Hepatic stellate cell (primary cell): ENCODE measurements at places on chromosomes 1 and 21.
A peak's percentile ranks its signal among the peaks of the same experiment; 100 is the strongest.

GRCh38 chr1:47805018-47805417, 192.2 kb downstream of the TRABD2B start:
- no peak for DNase-seq

DNA sequence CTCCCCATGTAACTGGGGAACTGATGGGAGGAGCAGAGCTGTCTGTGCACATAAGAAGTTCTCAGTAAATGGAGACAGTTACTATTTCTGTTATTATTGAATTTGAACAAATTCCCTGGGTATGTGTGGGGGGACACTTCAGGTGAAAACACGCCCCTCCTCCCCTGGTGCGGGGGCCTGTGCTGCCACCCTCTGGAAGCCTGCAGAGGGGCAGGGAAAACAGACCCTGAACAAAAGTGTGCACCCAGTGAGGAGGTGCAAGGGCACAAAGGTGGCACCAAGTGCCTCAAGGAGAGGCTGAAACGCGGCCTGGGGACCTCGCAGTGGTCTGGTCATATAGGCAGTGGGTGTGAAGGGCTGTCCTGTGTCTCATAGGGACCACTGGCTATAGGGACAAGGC, 18.2 kb upstream of the NADK start:
- DNase-seq, result no peak

GRCh38 chr1:116911779-116912469, 2.2 kb downstream of the PTGFRN start:
- no peak for DNase-seq

GRCh38 chr1:228373681-228374571, 32.7 kb downstream of the TRIM11 start:
- DNase-seq, result no peak

GRCh38 chr1:16443975-16444770, 3.6 kb downstream of the NECAP2 start:
- DNase-seq, result no peak

DNA sequence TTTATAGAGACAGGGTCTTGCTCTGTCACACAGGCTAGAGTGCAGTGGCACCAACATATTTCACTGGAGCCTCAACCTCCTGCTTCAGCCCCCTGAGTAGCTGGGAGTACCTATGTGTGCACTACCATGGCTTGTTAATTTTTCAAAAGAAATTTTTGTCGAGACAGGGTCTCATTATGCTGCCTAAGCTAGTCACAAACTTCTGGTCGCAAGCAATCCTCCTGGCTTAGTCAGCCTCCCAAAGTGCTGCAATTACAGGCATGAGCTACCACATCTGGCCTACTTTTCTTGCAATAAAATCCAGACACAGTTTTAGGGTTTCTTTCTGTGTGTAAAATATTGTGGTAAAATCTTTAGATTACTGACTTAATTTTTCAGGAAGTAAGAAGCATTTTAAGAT, 27.9 kb upstream of the NTPCR start:
- DNase-seq, result no peak

DNA sequence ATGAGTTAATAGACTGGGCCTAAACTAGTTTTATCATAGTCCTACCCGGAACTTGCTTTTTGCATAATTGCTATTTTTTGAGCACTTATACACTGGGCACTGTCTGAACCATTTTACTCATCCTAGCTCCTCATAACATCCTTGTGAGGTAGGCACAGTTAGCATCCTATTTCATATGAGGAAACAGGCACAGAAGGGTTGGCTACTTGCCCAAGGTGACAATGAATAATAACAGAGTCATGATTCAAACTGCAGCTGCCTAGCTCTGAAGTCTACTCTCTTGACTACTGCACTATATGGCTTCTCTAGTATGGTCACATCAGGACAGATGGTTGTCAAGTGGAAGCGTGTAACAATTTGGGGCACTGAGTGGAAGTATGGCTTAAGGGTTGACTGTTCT, 18.2 kb upstream of the RC3H1 start:
- DNase-seq, result no peak

GRCh38 chr1:148353461-148354283, 129.4 kb downstream of the PPIAL4G start:
- DNase-seq, result peak; percentile 31

- no peak for DNase-seq
Observed at GRCh38 chr21:17428484-17428869, 84.4 kb upstream of the CXADR start.

DNA sequence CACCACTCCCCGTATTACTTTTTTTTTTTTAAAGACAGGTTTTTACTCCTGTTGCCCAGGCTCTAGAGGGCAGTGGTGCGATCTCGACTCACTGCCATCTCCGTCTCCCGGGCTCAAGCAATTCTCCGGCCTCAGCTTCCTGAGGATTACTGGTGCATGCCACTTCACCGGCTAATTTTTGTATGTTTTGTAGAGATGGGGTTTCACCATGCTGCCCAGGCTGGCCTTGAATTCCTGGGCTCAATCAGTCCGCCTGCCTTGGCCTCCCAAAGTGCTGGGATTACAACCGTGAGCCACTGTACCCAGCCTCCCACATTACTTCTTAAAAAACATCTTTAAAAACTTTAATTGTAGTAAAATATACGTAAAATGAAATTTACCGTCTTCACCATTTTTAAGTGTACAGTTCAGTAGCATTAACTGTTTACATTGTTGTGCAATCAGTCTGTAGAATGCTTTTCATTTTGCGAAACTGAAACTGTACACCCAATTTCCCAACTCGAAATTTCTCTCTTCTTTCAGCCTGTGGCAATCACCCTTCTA, 77.0 kb downstream of the ZMYM4 start:
- no peak for DNase-seq

GRCh38 chr1:176954242-176954641, 210.3 kb downstream of the ASTN1 start:
- DNase-seq, result no peak

GRCh38 chr1:43887748-43888147, 45.9 kb upstream of the ARTN start:
- DNase-seq, result no peak

DNA sequence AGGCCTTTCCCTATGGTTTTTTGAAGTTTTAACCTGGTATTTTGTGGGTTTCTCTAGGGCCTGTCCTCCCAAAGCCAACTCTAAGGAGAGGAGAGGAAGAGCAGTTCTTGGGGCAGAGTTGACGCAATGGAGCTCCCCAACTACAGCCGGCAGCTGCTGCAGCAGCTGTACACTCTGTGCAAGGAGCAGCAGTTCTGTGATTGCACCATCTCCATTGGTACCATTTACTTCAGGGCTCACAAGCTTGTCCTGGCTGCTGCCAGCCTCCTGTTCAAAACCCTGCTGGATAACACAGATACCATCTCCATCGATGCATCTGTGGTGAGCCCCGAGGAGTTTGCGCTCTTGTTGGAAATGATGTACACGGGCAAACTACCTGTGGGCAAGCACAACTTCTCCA, 38.2 kb downstream of the ZBTB40 start:
- DNase-seq, result no peak

DNA sequence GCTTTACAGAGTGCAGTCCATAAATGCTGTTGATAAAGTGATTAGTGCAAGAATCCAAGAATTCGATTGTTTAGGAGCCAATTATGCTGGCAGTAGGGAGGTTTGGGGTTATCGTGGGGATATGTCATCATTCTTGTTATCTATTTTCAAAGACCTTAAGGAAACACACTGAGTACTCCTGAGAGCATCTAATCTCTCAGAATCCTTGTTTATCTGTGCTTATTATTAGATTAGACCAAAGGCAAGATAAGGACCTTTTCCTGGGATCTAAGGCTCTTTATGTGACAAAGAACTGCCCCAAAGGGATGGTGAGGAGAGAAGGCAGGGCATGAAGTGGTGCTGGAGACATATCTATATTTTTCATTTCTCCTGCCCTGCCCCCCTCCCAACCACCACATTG, 139.1 kb downstream of the TSEN15 start:
- DNase-seq, result no peak

DNA sequence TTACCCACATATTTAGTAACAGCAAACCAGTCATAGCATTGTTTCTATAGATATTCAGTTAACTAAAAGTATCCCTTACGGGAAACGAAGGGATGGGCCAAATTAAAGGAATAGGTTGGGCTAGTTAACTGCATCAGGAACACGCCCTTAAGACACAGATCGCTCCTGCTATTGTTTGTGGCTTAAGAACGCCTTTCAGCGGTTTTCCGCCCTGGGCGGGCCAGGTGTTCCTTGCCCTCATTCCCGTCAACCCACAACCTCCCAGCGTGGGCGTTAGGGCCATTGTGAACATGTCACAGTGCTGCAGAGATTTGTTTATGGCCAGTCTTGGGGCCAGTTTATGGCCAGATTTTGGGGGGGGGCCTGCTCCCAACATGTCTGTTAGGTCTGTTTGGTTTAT, 14.7 kb downstream of the TNFRSF18 start:
- no peak for DNase-seq

DNA sequence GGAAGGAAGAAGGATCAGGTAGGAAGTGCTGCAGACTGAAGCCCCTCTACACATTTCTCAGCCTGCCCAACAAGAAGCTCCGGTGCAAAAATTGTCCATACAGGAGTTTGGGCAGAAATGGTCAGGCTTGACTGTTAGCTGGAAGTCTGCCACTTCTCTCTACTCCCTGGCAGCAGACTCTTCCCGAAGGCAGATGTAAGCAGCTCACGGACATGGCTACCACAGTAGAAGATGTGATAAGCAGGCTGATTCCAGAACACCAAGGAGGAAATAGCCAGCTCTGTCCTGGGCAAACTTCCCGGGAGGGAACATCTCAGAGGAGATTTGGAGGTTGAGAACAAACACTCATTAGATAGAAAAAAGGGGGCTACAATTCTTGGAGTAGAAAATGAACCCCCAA, 52.6 kb downstream of the TRABD2B start:
- no peak for DNase-seq

- no peak for DNase-seq
Observed at GRCh38 chr1:64984737-64985136, 18.4 kb upstream of the JAK1 start.

DNA sequence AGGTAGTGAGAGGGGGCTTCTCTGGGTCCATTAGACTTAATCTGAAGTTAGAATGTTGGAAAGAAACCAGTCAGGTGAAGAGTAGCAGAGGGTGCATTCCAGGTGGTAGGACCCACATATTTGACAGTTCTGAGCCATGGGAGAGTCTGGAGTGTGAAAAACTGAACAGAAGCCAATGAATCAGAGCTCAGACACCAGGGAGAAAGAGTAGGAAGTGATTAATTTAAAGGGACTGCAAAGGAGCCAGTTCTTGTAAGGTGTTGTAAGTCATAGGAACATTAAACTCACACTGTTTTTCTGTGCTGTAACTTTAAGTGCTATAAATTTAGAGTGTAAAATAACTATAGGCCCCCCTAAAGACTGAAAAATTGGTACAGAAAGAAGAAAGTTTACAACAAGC, 5.9 kb upstream of the DHX9 start:
- DNase-seq, result no peak

- DNase-seq, result no peak
Observed at GRCh38 chr1:116228511-116228910, 117.3 kb downstream of the MAB21L3 start.

DNA sequence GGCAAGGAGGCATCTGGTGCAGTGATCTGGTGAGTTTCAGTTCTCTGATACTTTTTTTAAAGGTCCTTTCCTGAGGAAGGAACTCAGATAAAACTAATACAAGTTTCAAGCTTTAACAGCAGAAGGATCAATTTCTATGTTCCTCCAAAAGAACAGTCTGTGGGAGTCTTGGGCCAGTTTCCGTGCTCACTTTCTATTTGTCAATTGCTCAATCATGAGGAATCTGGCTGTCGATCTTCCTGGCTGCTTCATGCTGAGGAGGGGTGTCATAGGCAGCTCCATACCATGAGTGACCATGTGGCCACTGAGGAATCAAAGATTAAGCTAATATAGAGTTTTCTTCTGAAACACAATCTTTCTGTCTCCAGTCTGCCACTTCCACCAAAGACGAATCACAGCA, 11.4 kb upstream of the TMEM125 start:
- DNase-seq, result no peak
